NCI-H1092 (cell line): ENCODE measurements at places on chromosomes 12 and 14.

DNA sequence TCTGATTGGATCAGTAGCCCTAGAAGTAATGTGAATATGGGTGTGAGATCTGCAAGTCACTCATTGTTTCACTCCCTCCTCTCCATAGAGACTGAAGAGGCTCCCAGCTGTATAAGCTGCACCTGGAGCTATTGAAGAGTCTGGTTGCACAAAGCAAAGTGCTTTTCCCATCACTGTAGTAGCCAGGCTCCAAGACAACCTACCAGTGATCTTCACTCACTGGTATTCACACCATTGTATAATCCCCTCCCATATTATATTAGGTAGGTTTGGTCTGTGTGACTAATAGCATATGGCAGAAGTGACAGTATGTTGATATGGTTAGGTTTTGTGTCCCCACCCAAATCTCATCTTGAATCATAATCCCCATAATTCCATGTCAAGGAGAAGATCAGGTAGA is 64.4 kb downstream of the ZFC3H1 start:
- DNase-seq: no peak

GRCh38 chr12:52139579-52140062 is 52.2 kb downstream of the KRT80 start:
- DNase-seq: peak; percentile 15

- no peak for DNase-seq
Observed at GRCh38 chr14:31887929-31888580, 189.0 kb upstream of the ARHGAP5 start.

DNA sequence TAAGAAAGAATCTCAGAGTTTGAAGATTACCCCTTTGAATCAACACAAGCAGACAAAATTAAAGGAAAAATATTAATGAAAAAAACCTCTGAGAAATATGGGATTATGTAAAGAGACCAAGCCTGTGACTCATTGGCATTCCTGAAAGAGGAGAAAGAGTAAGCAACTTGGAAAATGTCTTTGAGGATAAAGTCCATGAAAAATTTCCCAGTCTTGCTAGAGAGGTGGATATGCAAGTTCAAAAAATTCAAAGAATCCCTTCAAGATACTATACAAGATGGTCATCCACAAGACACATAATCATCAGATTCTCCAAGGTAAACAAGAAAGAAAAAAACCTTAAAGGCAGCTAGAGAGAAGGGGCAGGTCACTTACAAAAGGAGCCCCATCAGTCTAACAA is 13.3 kb downstream of the SLCO1B1 start:
- DNase-seq: no peak
